ENCODE measurements at places on chromosomes 2 and 18. TPM values are rescaled to one million over a fixed set of nuclear protein-coding genes. Genes with fewer than 3 reads are reported as not detected.

C18orf54 gene
- total RNA-seq: 7.5 TPM

GRCh38 chr18:36203360-36203895 lies 16.1 kb downstream of the MOCOS start:
- DNase-seq: no peak

ESPNL gene
- 0.85 TPM for total RNA-seq

- peak; percentile 12 for DNase-seq
Measured at GRCh38 chr18:76620321-76621170, 125.5 kb upstream of the ZNF516 start.

DNA sequence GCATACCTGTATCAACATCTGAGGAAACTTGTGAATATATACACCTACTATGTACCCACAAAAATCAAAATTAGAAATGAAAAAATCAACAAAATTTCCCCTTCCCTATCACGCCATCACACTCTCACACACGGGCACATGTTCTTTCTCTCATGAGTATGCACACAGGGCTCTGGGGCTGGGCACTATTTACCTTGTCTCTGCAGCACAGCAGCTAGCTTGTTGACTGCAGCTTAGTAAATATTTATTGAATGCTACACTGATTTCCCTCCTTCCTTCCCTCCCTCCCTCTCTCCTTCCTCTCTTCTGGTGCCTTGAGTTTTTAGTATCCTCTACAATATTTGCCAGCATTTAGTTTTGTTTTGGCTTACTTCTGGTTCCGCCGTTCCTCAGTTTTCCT lies 182.7 kb upstream of the LHCGR start:
- DNase-seq: no peak

DNA sequence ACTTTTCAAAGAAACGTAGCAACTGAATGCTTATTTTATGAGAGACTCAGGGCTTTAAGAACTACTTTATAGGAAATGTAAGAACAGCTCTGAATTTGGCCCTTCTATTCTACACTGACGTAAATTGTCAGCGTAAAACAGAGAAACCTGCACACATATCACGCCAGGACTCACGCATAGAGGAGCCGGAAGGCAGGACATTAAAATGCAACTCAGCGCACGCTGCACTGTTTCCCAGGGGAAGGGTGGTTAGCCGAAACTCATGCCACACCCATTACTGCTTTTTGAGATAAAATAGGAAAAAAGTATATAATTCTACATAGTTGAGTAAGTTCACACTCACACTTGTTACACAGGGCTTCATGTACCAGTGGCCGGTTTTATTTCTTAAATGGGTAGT lies 7.4 kb downstream of the TUBB6 start:
- DNase-seq: no peak

GRCh38 chr2:179443180-179443579 lies 178.5 kb upstream of the SESTD1 start:
- DNase-seq: no peak

- no peak for DNase-seq
Measured at GRCh38 chr2:197937814-197938213, 133.4 kb downstream of the PLCL1 start.

DNA sequence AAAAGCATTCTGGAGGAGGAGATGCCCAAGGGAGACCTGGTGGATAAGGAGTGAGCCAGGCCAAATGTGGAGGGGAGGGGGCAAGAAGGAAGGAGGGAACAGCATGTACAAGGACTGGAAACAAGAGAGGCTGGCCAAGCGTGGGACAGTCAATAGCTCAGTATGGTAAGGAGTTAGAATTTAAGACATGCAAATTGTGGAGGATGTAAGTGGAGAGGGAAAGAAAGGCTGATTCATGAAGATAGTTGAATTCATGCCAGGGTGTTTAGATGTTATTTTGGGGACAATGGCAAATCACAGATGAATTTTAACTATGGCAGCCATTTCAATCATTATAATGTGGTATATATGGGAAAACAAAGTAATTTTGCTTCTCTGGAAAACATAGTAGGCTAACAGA lies 462.3 kb downstream of the MEIS1 start:
- DNase-seq: no peak

DNA sequence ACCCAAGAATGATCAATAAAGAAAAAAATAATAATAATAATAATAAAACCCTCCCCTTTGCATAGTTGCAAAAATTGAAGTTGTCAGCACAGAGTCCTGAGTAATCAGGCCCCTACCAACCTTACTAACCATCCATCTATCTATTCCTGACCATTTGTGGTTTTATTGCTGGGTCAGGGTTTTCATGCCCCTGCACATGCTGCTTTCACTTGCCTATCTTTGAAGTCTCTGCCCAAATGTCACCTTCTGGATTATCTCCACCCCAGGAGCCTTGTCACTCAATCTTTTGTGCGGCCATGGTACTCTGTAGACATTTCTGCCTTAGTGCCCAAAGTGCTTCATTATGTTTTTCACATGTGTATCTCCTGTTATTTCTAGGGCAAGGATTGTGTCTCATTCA lies 35.1 kb downstream of the SLC30A6 start:
- no peak for DNase-seq

STPG4 gene
- 0.36 TPM for total RNA-seq

STEAP3 gene
- total RNA-seq: 44.8 TPM

ELAC1 gene
- total RNA-seq: 4.6 TPM

- DNase-seq: no peak
Measured at GRCh38 chr2:10924441-10924840, 12.7 kb downstream of the KCNF1 start.

GRCh38 chr2:102895376-102895775 lies 133.5 kb downstream of the TMEM182 start:
- DNase-seq: no peak

MAPRE3 gene
- 11.6 TPM for total RNA-seq

ZNF521 gene
- 0.15 TPM for total RNA-seq

DNA sequence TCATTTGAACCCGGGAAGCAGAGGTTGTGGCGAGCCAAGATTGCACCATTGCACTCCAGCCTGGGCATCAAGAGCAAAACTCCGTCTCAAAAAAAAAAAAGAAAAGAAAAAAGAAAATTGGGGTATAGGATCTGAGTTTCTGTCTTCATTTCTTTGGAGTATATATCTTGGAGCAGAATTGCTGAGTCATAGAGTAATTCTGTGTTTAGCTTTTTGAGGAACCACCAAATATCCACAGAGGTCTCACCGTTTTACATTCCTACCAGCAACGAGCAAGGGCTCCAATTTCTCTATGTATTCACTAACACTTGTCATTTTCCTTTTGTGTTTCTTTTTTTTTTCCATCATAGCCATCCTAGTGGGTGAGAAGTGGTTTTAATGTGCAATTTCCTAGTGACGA lies 87.6 kb upstream of the TEX51 start:
- no peak for DNase-seq

REG1A gene
- total RNA-seq: 4.3 TPM

CYTIP gene
- total RNA-seq: 0.57 TPM

DNA sequence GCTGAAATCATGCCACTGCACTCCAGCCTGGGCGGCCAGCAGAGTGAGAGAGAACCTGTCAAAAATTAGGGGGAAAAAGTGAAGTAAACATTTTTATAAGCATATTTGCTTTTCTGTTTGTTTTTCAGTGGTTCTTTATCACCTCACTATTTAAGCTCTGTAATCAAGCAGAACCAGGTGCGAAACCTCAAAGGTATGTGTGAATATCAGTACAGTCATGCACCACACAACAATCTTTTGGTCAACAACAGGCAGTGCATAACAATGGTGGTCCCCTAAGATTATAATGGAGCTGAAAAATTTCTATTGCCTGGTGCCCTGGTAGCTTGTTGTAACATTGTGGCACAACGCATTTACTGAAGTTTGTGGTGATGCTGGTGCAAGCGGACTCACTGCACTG lies 167.4 kb upstream of the STON1 start:
- no peak for DNase-seq

GRCh38 chr2:16248571-16249105 lies 308.3 kb downstream of the MYCN start:
- DNase-seq: no peak

DNA sequence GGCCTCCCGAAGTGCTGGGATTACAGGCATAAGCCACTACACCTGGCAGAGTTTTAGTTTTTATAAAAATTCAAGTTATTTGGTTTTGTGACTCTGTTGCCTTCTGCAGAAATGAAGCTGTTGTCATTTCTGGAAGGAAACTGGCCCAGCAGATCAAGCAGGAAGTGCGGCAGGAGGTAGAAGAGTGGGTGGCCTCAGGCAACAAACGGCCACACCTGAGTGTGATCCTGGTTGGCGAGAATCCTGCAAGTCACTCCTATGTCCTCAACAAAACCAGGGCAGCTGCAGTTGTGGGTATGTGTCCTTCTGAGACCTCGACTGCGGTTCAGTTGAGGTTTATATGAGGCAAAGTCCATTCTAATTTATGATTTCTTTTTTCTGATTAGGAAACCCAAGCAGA lies 7.2 kb downstream of the MTHFD2 start:
- no peak for DNase-seq

WDR35 gene
- total RNA-seq: 13.8 TPM

- no peak for DNase-seq
Measured at GRCh38 chr2:10260130-10260529, 42.6 kb upstream of the HPCAL1 start.

ABCG5 gene
- 0.05 TPM for total RNA-seq

- peak; percentile 41 for DNase-seq
Measured at GRCh38 chr2:9139491-9140443, 66.8 kb upstream of the ASAP2 start.

PCARE gene
- not detected for total RNA-seq

DNA sequence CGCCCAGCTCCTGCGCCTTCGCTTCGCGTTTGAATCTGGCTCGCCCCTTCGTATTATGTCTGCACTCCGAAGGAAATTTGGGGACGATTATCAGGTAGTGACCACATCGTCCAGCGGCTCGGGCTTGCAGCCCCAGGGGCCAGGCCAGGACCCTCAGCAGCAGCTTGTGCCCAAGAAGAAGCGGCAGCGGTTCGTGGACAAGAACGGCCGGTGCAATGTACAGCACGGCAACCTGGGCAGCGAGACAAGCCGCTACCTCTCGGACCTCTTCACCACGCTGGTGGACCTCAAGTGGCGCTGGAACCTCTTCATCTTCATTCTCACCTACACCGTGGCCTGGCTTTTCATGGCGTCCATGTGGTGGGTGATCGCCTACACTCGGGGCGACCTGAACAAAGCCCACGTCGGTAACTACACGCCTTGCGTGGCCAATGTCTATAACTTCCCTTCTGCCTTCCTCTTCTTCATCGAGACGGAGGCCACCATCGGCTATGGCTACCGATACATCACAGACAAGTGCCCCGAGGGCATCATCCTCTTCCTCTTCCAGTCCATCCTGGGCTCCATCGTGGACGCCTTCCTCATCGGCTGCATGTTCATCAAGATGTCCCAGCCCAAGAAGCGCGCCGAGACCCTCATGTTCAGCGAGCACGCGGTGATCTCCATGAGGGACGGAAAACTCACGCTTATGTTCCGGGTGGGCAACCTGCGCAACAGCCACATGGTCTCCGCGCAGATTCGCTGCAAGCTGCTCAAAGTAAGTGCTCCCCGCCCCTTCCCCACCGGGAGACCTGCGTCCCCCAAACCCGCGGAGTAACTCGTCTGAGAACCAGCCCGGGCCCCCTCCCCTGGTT lies 453 bp downstream of the KCNJ3 start:
- DNase-seq: no peak

DNA sequence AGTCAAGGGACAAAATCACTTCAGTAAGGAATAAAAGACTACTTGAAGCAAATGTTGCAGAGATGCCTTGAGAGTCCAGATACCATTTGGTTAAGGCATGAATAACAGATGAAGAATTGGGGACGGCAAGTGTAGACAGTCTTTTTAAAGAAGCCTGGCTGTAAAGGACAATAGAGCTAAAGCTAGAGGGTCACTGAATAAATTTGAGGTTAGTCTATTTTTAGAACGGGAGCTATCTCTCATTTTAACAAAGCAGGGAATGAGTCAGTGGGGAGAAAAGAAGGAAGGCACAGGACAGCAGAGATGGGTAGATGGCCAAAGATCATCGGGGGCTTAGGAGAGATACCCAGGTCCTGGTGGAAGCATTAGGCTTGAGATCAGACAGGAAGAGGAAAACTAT lies 30.6 kb upstream of the CHN1 start:
- no peak for DNase-seq

Measured in Panc1 (cell line).